ENCODE measurements at places on chromosomes 5 and 9.

DNA sequence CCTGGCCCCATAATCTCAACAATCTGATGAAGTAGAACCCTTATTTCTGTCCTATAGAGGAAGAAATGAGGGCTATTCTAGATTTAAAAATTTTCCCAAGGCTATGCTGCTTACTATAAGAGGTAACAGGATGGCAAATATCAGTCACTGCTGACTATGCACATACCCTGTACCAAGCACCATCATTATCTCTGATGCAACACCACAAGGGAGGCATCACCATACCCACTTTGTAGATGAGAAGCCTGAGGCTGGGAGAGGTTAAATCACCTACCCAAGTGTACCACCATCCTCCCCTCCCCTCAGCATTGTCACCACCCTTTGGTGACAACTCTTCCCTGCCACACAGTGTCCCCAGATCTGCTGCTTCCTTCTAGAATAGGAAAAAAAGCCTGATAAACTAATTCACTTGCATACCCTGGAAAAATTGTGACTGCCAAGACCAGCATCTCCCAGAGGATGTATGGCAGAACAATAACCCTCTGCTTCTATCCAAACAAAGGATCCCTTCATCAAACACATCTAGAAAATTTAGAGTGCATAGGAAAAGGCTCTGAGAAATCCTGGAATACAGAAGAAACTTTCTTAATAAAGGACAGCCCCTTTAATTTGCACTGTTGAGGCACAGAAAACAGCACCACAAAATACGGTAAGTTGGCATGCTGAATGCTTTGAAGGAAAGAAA is 48.3 kb downstream of the PRRC1 start:
- no peak overlapping the region for H3K27ac ChIP-seq
- DNase-seq = no peak
- H3K4me3 ChIP-seq = no peak overlapping the region
- no peaks in the 10 kb centered on the region for H3K27me3 ChIP-seq
- H3K4me1 ChIP-seq = no peaks in the 10 kb centered on the region
- H3K36me3 ChIP-seq = no peaks in the 10 kb centered on the region

DNA sequence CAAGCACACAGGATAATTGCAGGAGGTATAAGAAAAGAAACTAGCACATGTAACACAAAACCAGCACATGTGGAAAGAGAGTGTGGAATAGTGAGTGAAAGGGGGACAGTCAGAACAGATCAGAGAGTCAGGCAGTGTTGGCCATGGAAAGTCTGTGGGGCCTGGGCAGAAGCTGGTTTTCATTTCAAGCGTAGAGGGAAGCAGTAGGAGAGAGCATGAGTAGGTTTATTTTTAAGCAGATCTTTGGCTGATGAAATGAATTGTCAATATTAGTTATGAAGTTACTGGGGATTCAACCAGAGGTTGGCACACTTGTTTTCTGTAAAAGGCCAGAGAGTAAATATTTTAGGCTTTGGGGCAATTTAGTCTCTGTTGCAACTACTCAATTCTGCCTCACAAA is 283.1 kb downstream of the SMARCA2 start:
- DNase-seq = no peak
- no peak overlapping the region for H3K27ac ChIP-seq
- H3K4me1 ChIP-seq = no peaks in the 10 kb centered on the region
- H3K36me3 ChIP-seq = no peaks in the 10 kb centered on the region
- H3K27me3 ChIP-seq = no peaks in the 10 kb centered on the region

GRCh38 chr9:98020476-98021145 is 35.9 kb upstream of the NANS start:
- no peaks in the 10 kb centered on the region for H3K27me3 ChIP-seq
- H3K36me3 ChIP-seq = peaks cover 57% of the 10 kb centered on the region
- no peak for DNase-seq
- no peak overlapping the region for H3K4me3 ChIP-seq
- no peak overlapping the region for H3K27ac ChIP-seq
- no peaks in the 10 kb centered on the region for H3K4me1 ChIP-seq

- H3K4me1 ChIP-seq = peaks cover 31% of the 10 kb centered on the region
- no peak overlapping the region for H3K4me3 ChIP-seq
- H3K36me3 ChIP-seq = no peaks in the 10 kb centered on the region
- H3K27me3 ChIP-seq = no peaks in the 10 kb centered on the region
Measured at GRCh38 chr5:159105145-159106053, 5.7 kb upstream of the EBF1 start.

DNA sequence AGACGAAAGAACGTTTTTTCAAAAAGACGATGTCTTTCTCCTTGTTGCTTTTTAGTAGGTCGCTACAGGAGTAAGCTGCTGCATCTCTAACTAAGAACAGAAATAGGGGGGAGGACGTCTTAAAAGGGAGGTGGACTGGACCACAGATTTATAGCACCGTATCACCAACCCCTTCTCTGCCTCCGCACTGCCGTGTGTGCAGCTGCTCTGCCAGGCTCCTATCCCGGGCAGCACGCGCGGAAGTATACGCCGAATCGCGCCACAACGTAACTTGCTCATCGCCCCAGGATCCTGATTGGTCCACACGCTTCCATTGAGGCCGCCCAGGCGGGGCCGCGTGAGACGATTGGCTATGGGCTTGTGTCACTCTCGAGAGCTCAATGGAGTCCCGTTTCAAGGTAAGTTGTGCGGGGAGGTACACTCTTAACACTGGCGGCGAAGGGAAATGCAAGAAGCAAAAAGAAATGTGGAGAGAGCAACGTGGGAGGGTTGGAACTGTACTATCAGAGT is at the start of gene ELAVL2:
Gene ELAVL2, minus strand, starts transcription at position 121 of the 510 bp plus-strand sequence. CDS start 64,006 bp downstream, outside the sequence.
- no peaks in the 10 kb centered on the region for H3K27me3 ChIP-seq
- H3K27ac ChIP-seq = no peak within 1 kb of the TSS
- no peak for DNase-seq
- no peak within 1 kb of the TSS for H3K4me3 ChIP-seq
- H3K4me1 ChIP-seq = no peaks in the 10 kb centered on the region

- H3K4me3 ChIP-seq = no peak overlapping the region
- no peaks in the 10 kb centered on the region for H3K4me1 ChIP-seq
- DNase-seq = no peak
- H3K36me3 ChIP-seq = no peaks in the 10 kb centered on the region
Measured at GRCh38 chr5:123943151-123943550, 431.2 kb downstream of the CSNK1G3 start.

DNA sequence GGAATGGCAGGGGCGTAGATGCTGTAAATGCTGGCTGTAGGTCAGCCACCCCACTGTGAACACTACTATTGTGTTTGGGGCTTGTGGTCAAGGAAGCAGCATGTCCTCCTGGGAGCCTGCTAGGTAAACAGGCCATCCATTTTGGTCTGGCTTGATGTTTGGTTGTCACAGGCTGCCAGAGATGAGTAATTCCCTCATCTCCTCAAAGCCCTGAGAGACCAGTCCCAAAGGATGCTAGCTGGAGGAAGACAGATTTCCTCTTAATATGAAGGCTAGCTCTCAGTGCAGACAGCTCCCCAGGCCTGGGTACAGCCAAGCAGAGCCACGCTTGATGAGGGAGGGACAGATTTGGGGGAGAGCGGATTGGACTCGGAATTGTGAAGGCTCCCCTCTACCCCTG is 72.5 kb upstream of the MAP1B start:
- H3K27ac ChIP-seq = no peak overlapping the region
- H3K36me3 ChIP-seq = no peaks in the 10 kb centered on the region
- H3K27me3 ChIP-seq = peaks cover 13% of the 10 kb centered on the region
- no peak overlapping the region for H3K4me3 ChIP-seq
- no peaks in the 10 kb centered on the region for H3K4me1 ChIP-seq
- no peak for DNase-seq

GRCh38 chr9:1994180-1994579 is 21.0 kb upstream of the SMARCA2 start:
- no peak for DNase-seq
- no peak overlapping the region for H3K4me3 ChIP-seq
- peaks cover 5% of the 10 kb centered on the region for H3K27me3 ChIP-seq
- no peak overlapping the region for H3K27ac ChIP-seq

GRCh38 chr5:179217356-179217755 is 127.9 kb downstream of the ADAMTS2 start:
- no peak for DNase-seq
- H3K4me3 ChIP-seq = no peak overlapping the region
- H3K4me1 ChIP-seq = no peaks in the 10 kb centered on the region
- no peaks in the 10 kb centered on the region for H3K27me3 ChIP-seq
- no peak overlapping the region for H3K27ac ChIP-seq

DNA sequence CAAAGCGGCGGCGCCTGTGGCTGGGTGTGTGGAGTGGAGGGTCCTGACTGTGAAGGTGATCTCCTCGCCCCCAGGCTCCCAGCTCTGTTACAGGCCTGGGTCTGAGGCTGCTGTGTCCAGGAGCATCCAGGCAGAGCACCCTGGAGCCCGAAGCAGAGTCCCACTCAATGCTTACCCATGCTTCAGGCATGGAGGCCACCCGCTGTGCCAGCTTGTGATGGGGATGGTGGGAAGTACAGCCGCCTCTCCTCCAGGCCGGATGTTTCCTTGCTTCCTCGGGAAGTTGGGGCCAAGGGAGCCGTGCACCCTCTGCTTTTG is 255.9 kb upstream of the IRX1 start:
- DNase-seq = no peak
- no peak overlapping the region for H3K27ac ChIP-seq
- H3K4me1 ChIP-seq = no peaks in the 10 kb centered on the region
- H3K36me3 ChIP-seq = no peaks in the 10 kb centered on the region
- no peak overlapping the region for H3K4me3 ChIP-seq

DNA sequence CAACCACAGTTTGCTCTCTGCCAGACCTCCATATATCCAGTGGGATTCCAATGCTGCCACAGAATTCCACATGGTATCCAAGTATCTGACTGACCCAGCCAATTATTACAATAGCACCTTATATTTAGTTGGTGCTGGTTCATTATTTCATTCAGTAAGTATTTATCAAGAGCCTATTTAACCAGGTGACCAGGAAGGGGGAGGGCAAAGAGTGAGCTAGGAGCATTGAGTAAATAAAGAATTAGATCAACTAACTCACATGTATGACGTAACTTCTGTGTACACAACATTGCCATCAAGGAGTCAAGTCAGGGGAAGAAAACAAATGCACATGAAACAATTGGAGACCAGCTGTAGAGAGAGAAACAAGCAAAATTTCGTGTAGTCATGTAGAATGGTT is 207.1 kb upstream of the PAPPA start:
- H3K36me3 ChIP-seq = no peaks in the 10 kb centered on the region
- no peak overlapping the region for H3K27ac ChIP-seq
- H3K4me3 ChIP-seq = no peak overlapping the region
- no peaks in the 10 kb centered on the region for H3K4me1 ChIP-seq

- H3K27ac ChIP-seq = no peak overlapping the region
- H3K36me3 ChIP-seq = no peaks in the 10 kb centered on the region
- peaks cover 4% of the 10 kb centered on the region for H3K27me3 ChIP-seq
- no peaks in the 10 kb centered on the region for H3K4me1 ChIP-seq
Measured at GRCh38 chr5:171702135-171702770, 83.4 kb upstream of the SMIM23 start.

- no peak for DNase-seq
Measured at GRCh38 chr9:108836781-108837180, 19.0 kb downstream of the ACTL7B start.

GRCh38 chr5:158022393-158022792 is 163.4 kb upstream of the CLINT1 start:
- H3K27me3 ChIP-seq = no peaks in the 10 kb centered on the region
- no peaks in the 10 kb centered on the region for H3K36me3 ChIP-seq
- no peak overlapping the region for H3K27ac ChIP-seq
- no peak overlapping the region for H3K4me3 ChIP-seq
- DNase-seq = no peak
- no peaks in the 10 kb centered on the region for H3K4me1 ChIP-seq

DNA sequence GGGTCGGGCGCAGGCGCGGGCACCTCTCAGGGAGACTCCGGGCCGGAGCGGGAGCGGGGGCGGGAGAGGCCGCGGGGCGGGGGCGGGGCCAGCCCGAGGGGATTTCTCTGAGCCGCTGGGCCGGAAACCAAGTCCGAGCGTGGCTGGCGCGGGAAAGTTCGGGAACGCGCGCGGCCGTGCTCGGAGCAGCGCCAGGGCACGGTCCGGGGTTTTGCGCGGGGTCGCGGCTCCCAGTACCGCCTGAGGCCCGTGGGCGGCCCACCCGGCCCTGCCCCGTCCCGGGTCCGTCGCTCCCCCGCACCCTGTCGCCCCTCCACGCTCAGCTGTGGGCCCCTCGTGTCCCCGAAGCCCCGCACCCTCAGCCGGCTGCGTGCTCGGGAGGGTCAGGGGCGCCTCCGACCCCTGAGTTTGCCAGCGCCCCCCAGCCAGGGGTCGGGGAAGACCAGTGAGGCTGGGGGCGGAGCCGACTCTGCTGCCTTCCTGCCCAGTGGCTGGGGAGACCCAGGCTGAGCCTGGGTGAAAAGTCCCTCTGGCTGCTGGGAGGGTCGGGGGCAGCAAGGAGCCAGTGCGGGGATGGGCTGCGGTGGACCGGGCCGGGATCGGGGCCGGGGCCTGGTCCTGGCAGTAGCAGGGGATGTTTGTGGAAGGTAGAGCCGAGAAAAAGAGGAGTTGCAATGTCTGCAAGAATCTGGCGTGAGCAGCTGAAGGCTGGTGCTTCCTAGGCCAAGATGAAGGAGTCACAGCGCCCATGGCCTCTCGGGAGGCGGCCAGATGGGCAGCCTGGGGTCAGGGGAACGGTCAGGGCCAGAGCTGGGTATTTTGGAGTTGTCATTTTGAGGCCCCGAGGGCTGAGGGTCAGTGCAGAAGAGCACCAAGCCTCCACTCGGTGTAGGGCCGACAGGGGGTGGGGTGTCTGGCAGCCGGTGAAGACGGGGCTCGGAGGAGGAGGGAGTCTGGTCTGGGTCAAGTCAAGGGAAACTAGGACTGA is 588 bp downstream of the TRAF2 start:
- peaks cover 28% of the 10 kb centered on the region for H3K4me1 ChIP-seq
- H3K36me3 ChIP-seq = peaks cover 32% of the 10 kb centered on the region
- H3K27me3 ChIP-seq = no peaks in the 10 kb centered on the region
- peak; percentile 42 for DNase-seq

GRCh38 chr9:33040792-33041431 is 15.8 kb downstream of the DNAJA1 start:
- H3K27ac ChIP-seq = no peak overlapping the region
- H3K4me1 ChIP-seq = peaks cover 4% of the 10 kb centered on the region
- peaks cover 53% of the 10 kb centered on the region for H3K36me3 ChIP-seq
- H3K27me3 ChIP-seq = no peaks in the 10 kb centered on the region
- no peak for DNase-seq
- no peak overlapping the region for H3K4me3 ChIP-seq

GRCh38 chr9:1233568-1233967 is 183.4 kb downstream of the DMRT2 start:
- no peaks in the 10 kb centered on the region for H3K36me3 ChIP-seq
- H3K27ac ChIP-seq = no peak overlapping the region
- H3K27me3 ChIP-seq = no peaks in the 10 kb centered on the region
- H3K4me1 ChIP-seq = no peaks in the 10 kb centered on the region
- no peak for DNase-seq

- no peak overlapping the region for H3K4me3 ChIP-seq
- no peaks in the 10 kb centered on the region for H3K27me3 ChIP-seq
- H3K27ac ChIP-seq = no peak overlapping the region
- H3K4me1 ChIP-seq = no peaks in the 10 kb centered on the region
Measured at GRCh38 chr5:33649549-33650482, 209.1 kb downstream of the TARS1 start.
